Activated B cell treated with CpG ODN at 0.5 μM for 24 hours (primary cell): ENCODE measurements at places on chromosomes 6 and 20. TPM values are rescaled to one million over a fixed set of nuclear protein-coding genes. Genes with fewer than 3 reads are reported as not detected.

- H3K27ac ChIP-seq = no peak overlapping the region
- no peak overlapping the region for H3K4me3 ChIP-seq
- no peaks in the 10 kb centered on the region for H3K36me3 ChIP-seq
- DNase-seq = no peak
- H3K4me1 ChIP-seq = no peaks in the 10 kb centered on the region
These were observed 39.2 kb upstream of the CDKN1A start for GRCh38 chr6:36639171-36639808.

GRCh38 chr6:27091661-27092315 lies 155.7 kb upstream of the PRSS16 start:
- H3K4me1 ChIP-seq = peaks cover 10% of the 10 kb centered on the region
- H3K36me3 ChIP-seq = no peaks in the 10 kb centered on the region
- peaks cover 64% of the 10 kb centered on the region for H3K27me3 ChIP-seq
- H3K4me3 ChIP-seq = peak overlapping the region; percentile 20
- H3K27ac ChIP-seq = no peak overlapping the region
- no peak for DNase-seq

The SLC17A2 gene
- total RNA-seq = not detected in 2 replicates

DNA sequence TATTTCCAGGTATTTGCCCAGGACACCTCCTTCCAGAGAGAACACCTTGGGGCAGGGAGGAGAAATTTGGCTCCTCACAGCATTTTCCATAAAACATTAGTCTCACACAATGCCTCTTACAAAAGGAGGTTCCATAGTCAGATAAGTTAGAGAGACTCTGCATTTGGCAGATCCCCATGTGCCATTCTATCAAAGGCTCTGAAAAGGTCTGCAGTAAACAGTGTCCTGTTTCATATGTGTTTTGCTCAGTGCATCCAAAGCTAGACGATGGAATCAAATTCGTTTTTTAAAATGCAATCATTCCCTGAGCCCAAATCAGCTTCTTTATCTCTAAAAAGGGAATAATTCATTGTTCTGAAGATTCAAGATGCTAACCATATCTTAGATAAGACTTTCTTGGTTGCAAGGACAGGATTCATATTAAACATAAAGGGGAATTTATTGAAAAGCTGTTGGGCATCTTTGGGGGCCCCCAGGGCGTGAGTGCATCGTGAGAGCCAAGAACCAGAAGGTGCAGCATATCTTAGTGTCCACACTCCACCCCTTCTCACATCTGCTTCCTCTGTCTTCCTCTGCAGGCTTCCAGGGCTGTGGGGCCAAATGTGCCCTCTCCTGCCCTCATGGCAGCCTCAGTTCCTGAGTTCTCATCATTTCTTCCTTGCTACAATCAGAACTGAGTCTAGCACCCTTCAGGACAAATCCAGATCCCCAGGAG lies 41.4 kb upstream of the MLN start:
- no peak for DNase-seq
- H3K4me1 ChIP-seq = peaks cover under 1% of the 10 kb centered on the region
- no peak overlapping the region for H3K27ac ChIP-seq
- H3K36me3 ChIP-seq = no peaks in the 10 kb centered on the region
- H3K27me3 ChIP-seq = peaks cover 15% of the 10 kb centered on the region
- H3K4me3 ChIP-seq = no peak overlapping the region

DNA sequence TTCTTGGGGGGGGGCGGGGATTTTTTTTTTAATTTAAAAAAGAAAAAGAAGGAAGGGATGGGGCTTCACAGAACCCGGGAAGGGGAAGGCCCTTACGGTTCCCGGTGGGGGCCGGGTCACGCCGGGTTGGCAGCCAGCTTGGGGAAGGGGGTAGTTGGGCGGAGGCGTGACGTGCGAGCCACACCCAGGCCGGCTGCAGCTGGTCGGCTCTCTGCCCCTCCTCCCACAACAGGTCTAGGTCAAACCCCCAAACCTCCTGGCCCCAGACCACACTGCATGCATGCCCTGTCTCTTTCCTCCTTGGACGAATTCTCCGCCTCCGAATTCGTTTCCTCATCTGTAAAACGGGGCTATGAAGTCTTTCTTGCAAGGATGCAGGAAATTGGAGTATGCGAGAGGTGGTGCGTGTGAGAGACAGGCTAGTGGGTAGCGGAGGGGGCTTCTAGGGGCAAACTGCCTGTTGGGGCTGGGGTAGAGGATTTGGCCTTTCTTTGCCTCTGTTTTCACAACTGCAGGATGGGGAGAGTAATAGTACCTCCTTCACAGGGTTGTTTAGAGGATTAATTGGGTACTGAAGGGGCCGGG lies 828 bp downstream of the HCK start:
- H3K4me3 ChIP-seq = peak overlapping the region; percentile 93
- no peaks in the 10 kb centered on the region for H3K27me3 ChIP-seq
- peak; percentile 65 for DNase-seq
- H3K36me3 ChIP-seq = peaks cover 40% of the 10 kb centered on the region

DNA sequence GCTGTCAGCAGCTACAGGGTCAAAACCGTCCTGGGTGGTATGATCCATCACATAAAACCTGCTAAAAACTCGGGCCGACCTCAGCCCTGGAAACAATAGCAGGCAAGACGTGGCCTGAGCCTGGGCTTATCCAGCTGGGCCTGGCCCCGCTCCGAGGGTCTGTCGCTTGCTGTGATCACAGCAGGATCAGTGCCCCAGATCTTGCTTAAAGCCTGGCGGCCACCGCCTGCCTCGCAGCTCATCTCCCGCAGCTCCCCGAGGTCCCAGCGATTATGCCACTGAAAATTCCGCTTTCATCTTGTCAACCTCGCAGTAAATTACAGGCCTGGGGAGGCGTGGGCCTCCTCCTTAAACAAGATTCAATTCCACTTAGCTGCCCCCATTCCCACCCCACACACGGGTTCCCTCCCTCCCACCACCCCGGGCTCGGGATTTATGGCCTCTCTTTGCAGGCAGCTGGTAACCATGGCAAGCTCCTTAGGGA lies 40.1 kb downstream of the CDH22 start:
- no peak for DNase-seq
- H3K4me3 ChIP-seq = no peak overlapping the region
- H3K27me3 ChIP-seq = peaks cover 63% of the 10 kb centered on the region
- no peak overlapping the region for H3K27ac ChIP-seq
- no peaks in the 10 kb centered on the region for H3K36me3 ChIP-seq

GRCh38 chr20:22489626-22490286 lies 94.6 kb downstream of the FOXA2 start:
- H3K4me3 ChIP-seq = no peak overlapping the region
- DNase-seq = no peak
- peaks cover 6% of the 10 kb centered on the region for H3K27me3 ChIP-seq
- no peak overlapping the region for H3K27ac ChIP-seq
- H3K36me3 ChIP-seq = no peaks in the 10 kb centered on the region
- H3K4me1 ChIP-seq = no peaks in the 10 kb centered on the region

- H3K27ac ChIP-seq = no peak overlapping the region
- DNase-seq = no peak
- H3K36me3 ChIP-seq = peaks cover 39% of the 10 kb centered on the region
- no peaks in the 10 kb centered on the region for H3K4me1 ChIP-seq
These were observed 57.9 kb downstream of the LY86 start for GRCh38 chr6:6646384-6646783.

The UTRN gene
- total RNA-seq = 52.2 and 53.5 TPM in 2 replicates

The CFAP206 gene
- 0.09 TPM in 1 of 2 replicates, not detected in the other for total RNA-seq

DNA sequence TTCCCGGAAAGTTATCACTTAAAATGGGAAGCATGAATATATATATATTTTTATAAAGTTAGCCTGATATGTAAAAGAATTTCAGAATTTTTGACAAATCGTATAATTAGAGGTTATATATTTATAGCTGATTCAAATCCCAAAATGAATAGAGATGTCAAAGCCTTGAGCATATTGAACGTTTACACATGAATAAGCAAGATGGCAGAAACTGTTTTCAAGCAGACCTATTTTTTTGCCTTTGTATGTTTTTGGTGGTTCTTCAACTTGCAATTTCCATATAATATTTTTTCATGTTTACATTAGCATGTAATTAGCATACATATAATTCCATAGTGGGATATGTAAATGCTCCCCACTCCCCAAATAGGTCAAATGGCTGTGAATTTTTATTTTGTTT lies 189.9 kb downstream of the PRL start:
- H3K36me3 ChIP-seq = no peaks in the 10 kb centered on the region
- no peaks in the 10 kb centered on the region for H3K27me3 ChIP-seq
- no peak for DNase-seq
- no peak overlapping the region for H3K4me3 ChIP-seq
- H3K4me1 ChIP-seq = peaks cover 9% of the 10 kb centered on the region

DNA sequence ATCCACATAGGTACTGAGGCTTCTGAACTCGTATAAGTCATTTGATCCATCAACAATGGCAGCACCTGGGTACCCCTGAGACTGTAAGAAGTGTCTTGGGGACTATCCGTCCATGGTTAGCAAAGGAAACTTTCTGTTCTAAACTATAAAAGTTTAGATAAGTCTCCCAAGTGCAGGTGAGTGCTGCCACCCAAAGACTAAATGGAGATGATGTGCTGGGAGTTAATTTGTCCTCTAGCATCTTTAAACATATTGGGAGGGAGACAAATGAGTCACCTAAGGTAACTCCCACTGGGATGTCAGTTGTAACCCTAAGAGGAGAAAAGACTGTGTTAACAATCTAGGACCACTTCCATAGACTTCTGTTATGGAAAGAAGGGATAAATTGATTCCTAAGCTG lies 6.2 kb downstream of the BEND6 start:
- peaks cover 24% of the 10 kb centered on the region for H3K27me3 ChIP-seq
- no peak overlapping the region for H3K4me3 ChIP-seq
- H3K36me3 ChIP-seq = no peaks in the 10 kb centered on the region
- no peak for DNase-seq
- H3K27ac ChIP-seq = no peak overlapping the region
